NCI-H524 (cell line): ENCODE measurements at places on chromosomes 1 and 21.

DNA sequence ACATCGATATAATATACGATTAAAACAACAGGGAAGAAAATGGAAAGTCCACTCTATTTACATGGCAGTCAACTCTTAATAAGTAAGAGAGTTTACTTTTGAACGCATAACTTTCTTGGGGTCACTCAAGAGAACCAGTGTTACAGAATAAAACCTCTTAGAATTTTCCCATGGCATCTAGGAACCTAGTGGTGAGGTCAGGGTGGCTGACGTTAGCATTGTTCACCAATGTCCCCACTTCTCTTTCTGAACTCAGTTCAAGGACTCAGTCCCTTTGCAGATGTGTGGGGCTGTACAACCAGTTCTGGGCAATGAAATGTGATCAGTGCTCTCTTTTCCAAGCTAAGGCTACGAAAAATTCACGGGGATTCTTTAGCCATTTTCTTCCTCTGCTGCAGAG, 2.6 kb upstream of the RNF2 start:
- no peak for DNase-seq

DNA sequence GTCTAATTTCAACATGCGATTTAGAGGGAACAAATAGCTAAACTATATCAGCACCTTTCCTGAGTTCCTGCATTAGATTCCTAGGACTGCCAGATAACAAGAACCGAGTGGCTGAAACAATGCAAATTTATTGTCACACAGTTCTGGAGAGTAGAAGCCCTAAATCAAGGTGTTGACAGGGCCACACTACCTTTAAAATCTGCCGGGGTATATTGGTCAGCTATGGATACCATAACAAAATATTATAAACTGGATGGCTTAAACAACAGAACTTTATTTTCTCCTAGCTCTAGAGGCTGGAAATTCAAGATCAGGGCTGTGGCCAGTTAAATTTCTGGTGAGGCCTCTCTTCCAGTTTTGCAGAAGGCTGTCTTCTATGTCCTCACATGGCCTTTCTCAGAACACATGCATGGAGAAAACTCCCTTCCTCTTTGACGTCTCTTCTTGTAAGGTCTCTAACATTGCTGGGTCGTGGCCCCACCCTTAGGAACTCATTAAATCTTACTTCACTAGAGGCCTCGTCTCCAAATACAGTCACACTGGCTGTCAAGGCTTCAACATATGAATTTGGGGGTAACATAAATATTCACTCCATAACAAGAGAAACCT, 144.3 kb downstream of the FCRL5 start:
- DNase-seq, result no peak

GRCh38 chr1:180415236-180415848, 87.0 kb downstream of the ACBD6 start:
- no peak for DNase-seq

DNA sequence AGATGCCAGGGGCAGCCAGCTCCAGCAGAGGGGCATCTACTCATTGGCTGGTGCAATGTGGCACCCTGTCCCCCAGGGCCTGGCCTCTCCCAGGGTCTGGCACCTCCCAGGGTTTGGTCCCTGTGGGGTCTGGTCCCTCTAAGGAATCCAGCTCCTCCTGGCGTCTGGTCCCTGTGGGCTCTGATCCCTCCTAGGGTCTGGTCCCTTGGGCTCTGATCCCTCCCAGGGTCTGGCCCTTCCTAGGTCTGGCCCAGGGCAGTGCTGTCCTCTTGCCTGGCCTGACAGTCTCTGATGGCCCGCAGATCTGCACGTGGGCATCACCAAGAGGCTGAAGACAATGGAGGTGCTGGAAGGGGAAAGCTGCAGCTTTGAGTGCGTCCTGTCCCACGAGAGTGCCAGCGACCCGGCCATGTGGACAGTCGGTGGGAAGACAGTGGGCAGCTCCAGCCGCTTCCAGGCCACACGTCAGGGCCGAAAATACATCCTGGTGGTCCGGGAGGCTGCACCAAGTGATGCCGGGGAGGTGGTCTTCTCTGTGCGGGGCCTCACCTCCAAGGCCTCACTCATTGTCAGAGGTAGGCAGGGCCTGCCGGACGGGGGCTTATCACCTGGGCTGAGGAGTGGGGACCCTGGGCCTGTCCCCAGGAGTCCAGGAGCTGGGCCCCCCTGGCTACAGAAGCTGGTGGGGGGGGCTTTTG, 73.9 kb downstream of the OBSCN start:
- no peak for DNase-seq

DNA sequence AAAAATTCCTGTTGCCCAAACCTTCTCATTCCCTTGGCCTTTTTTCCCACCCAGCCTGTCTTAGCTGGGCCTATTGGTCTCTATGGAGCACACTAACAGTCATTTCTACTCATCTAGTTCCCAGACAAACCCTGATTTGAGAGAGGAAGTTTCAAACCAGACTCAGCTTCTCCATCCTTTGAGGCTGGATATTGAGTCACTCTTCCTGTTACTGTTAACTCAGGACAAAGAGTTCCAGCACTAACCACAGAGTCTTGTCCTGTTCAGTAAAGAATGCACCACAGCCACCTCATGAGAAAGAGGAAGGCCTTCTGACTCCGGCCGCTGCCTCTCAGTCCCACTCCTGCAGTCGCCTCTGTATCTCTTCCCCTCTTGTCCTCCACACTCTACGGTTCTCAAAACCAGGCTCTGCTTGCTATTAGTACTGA, 137.8 kb downstream of the PTPRC start:
- no peak for DNase-seq

GRCh38 chr21:19268686-19269085, 865.1 kb upstream of the TMPRSS15 start:
- DNase-seq, result no peak

DNA sequence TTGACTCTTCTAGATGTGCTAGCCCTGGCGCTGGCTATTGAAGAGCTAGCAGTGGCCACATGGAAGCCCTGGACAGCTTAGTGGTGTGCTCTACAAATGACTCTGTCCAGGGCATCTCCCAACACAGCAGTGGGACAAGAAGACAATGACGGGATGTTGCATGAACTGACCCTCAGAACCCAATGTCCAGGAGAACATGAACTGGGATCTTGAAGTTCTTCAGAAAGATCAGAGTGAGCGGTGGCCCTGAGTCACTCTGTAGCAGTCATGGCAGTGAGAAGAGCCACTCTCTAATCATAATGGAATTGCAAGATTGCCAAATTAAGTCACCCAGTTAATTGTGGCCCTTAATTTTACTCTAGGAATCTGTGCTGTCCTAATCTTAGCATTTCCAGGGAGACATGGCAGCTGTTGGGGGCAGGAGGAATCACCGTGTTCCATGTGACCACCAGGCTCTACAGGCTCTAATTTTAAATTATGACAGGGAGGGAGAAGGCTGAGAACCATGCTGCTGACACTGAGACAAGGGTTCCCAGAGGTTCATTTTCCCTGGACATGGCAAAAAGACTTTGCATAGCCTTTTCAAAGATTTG, 10.2 kb upstream of the OBSCN start:
- no peak for DNase-seq

DNA sequence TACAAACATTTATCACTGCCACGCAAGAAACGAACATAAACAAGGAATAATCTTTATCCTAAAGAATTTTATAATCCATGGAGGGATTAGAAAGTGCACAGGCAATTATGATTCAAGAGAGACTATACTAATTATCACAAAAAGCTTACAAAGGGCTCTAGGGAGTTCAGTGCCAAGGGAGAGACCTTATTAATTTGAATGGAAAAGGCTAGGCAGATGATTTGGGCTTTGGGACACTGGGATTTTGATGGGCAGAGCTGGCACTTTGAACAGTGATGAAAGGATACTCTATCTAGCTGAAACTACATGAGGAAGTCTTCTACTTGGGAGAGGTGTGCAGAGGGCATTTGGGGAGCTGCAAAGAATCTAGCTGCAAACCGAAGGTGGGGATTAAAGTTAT, 48.9 kb upstream of the IVNS1ABP start:
- DNase-seq, result peak; percentile 3

DNA sequence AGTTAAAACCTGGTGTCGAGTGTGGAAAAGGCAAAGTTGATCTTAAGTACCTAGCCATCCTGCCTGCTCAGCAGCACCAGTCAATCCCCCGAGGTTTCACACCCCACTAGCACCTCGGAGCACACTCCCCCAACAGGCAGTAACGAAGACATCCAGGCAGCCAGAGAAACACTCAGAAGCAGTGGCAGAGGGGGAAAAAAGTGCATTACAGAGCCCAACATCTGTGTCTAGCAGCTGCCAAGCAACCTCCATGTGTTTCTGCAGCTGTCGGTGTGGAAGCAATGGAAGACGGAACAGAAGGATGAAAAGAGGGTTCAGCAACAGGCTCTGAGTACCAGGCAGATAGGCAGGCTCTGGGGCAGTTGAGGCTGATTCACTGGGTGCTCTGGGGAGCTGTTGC, 73.4 kb upstream of the PROX1 start:
- DNase-seq, result peak; percentile 60

DNA sequence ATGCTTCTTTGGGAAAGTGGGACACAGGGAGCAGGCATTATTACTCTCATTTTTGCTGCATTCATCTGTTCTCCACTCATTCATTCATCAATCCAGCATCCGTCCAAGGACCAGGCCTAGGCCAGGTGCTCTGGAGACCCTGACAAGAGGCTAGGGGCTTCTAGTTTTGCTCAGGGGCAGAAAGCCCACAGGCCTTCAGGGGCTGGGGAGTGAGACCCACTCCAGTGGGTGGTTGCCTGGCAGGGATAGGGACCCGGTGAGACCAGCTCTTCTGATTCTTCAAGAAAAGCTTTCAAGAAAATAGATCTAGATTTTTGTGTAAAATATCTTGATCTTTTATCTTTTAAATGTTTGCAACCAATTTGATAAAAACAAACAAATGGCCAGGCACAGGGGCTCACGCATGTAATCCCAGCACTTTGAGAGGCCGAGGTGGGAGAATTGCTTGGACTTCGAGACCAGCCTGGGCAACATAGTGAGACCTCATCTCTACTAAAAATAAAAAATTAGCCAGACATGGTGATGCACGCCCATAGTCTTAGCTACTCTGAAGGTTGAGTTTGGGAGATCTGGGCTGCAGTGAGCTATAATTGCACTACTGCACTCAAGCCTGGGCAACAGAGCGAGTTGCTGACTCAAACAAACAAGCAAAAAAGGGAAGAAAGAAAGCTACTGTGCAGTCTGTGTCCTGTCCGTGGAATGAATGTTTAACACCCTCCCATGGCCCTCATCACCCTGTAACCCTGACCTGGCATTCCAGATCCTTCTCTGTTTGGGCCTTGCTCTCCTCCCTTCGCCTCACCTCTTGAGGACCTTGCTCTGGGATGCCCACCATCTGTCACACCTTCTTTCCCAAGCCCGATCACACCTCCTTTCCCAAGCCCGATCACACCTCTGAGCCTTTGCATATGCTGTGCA, 17.3 kb upstream of the LRP8 start:
- DNase-seq, result no peak

- DNase-seq, result no peak
Observed at GRCh38 chr21:33761441-33762036, 119.2 kb downstream of the ITSN1 start.

DNA sequence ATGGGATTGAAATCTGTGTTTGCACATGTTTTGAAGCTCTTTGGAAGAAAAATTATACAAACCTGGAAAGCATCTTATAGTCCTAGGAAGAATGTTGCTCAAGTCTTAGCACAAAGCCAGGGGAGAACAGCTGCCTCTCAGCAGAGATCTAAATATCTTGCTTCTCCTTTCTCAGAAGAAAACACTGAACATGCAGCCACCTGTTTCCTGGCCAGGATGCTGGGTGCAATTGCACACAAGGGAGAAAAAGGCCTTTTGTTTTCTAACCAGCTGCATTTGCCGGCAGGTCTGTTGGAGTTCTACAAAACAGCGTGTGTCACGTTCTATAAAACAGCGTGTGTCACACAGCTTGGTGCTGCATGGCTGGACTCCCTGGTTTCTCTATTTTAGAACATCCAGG, 259.6 kb upstream of the PLD5 start:
- DNase-seq, result no peak

DNA sequence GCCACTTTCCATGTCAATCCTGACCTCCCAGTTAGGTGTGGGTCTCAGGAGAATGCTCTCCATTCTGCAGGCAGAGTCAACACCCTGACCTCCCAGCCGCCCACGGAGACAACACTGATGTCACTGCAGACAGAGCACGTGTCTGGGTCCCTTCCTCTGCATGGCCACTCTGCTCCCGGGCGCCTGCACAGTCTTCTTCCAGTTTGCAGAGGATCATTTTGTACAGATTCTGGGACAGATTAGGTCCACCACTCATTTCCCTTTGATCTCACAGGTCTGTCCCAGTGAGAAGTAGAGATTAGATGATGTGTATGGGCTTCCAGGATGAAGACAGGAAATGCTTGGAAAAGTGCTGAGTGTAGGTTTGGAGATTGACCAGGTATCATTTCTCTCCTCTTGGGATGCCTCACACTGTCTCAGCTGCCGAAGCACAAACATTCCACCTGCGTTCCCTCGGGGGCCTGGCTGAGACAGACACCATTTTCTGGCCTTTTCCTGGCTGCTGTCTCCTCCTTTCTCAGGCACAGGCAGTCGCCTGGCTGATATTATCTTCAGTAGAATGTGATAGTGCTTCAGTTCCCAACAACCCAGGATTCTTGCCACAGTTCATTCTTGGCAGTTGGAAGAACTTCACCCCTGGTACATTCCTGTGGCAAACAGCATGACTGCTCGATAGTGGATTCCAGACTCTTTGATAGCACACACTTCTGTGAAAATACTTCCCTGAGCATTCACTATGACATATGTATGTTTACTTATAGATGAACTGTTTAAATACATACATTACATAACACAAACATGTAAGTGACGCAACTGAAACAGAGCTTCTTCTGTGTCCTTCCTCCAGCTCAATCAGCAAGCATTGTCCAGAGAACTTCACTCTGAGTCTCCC, 7.9 kb downstream of the MYBPHL start:
- DNase-seq, result no peak

GRCh38 chr1:223737342-223737741, 25.0 kb downstream of the CAPN2 start:
- no peak for DNase-seq

GRCh38 chr1:117089996-117090395, 29.9 kb downstream of the TTF2 start:
- no peak for DNase-seq

DNA sequence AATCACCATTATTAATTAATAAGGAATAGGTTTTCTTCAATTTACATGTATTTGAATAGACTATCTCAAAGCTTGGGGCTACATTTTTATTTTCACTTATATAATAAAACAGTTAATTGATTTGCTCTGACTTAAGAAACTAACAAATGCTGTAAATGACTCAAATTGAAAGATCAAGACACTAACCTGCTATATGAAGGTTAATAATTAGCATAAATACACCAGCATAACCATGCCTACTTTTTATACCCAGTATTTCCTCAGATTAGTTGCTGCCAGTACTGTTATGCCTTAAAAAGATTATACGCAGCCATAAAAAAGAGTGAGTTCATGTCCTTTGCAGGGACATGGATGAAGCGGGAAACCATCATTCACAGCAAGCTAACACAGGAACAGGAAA, 1545.1 kb downstream of the AMY1C start:
- no peak for DNase-seq

GRCh38 chr1:36514501-36514900, 31.8 kb upstream of the CSF3R start:
- DNase-seq, result no peak
